Hematopoietic multipotent progenitor cell treated with erythropoietin and hydrocortisone succinate and interleukin-3 and kit ligand, for 15 days (in vitro differentiated cells): ENCODE measurements at places on chromosomes 1 and 21.
A peak's percentile ranks its signal among the peaks of the same experiment; 100 is the strongest.

DNA sequence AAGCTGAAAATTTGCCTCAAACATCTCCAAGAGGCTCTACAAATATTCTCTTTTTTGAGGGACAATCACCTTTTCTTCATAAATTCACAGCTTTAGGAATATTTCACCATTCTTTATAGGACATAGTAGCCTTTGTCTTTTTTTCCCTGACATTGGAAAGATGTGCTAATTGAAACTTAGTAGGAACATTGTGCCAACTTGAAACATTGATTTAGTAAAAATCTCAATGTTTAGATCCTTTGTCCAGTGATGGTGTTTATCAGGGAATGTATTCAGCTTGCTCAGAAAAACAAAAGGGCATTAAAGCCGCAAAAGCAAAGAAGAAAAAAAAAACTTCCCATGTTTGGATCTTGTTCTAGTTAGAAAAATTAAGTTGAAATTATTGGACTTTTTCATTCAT, 52.1 kb downstream of the DPT start:
- DNase-seq: no peak

GRCh38 chr1:194959795-194960194, 1648.4 kb downstream of the KCNT2 start:
- no peak for DNase-seq

DNA sequence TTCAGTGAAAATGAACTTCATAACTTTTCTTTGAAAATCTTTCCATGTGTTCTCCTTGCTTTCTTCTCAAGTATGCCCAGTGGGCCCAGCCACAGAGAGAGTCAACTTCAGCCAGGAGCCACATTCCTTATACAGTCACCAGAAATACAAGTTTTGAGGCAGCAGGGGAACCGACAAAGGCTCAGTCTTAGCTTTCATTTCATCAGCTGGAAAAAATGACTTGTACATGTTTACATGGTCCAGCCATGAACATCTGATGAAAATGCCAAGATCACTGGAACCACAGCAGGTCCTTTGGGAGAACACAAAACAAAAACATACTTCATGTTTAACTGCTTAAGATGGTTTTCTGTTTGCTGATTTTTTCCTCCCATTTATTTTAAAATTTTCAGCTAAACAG, 72.5 kb downstream of the SYDE2 start:
- DNase-seq: no peak

- no peak for DNase-seq
These were observed 10.3 kb downstream of the LIX1L start for GRCh38 chr1:145947551-145947950.

- DNase-seq: no peak
These were observed 3.8 kb downstream of the COLGALT2 start for GRCh38 chr1:184033711-184034167.

DNA sequence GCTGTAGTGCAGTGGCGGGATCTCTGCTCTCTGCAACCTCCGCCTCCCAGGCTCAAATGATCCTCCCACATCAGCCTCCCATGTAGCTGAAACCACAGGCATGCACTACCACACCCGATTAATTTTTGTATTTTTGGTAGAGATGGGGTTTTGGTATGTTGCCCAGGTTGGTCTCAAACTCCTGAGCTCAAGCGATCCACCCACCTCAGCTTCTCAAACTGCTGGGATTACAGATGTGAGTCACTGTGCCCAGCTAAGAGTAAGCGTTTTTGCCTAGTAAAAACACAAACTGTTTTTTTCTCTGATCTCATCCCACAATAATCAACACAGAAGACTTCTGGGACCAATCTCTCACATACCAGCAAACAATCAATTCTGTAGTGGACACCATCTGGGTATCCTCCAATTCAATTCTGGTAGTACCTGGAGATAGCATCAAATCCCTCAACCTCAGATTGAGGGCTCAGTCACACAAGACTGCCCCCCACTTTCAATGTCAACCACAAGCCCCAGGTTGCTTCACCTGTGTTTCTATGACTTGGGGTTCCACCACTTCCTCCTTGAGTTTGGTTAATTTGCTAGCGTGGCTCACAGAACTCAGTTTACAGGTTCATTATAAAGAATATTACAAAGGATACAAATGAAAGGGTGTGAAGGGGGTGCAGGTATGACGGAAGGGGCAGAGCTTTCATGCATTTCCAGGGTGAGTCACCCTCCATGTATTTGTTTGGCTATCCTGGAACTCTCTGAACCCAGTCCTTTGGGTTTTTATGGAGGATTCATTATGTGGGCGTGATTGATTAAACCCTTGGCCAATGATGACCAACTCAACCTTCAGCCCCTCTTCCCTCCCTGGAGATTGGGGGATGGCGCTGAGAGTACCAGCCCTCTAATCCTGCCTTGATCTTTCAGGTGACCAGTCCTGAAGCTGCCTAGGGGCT, 40.0 kb upstream of the RHOU start:
- DNase-seq: no peak

DNA sequence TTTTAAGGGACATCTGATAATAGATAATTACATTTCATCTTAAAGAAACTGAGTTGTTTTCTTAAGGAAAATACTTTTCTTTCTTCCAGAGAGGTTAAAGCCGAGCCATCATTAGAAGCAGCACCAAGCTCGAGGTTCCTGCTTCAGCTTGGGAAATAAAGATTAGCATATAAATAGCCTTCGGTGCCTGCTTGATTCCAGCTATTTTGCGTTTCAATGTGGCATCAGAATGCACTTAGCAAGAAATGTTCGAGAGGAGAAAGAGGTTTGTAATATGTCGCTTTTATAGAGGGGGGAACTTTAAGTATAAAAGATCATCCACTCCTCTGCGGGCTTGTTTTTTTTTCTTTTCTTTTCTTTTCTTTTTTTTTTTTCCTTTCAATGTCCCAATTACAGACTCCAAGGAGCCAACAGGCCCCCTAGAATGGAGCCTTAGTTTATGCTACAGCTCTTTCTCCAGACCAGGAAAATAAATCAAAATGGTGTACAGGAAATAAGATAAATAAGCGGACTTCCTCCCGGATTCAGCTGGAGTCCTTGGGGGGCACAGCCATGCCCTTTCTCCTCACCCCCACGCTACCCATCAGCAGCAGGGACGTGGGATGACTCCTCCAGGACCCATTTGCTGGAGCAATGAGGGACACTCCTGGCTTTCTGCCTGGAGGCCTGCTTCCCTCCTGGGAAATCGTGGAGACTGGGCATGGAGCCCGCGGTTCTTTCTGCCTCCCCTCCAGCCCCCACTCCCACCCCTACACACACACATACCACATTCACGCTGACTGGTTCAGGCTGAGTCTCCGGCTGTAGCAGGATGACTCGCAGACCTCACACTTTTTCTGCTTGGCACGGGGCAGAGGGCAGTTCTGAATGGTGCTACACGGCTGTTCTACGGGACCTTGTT, 131.6 kb downstream of the RRAGC start:
- no peak for DNase-seq

DNA sequence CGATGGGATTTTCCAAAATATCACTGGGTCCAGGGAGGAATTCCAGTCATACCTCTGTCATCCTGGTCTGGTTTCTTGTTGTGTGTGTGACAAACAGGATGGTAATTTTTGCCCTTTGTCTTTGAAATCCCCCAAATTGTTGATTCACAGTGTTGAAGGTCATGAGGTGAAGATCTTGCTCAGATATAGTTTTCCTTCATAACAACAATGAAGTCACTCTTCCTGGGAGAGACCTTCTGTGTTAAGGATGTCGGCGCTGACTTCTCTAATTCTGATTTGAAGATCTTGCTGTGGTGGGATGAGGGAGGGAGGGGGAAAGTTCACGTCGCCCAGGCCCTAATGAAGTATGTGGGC, 32.2 kb upstream of the MPZL1 start:
- DNase-seq: no peak

DNA sequence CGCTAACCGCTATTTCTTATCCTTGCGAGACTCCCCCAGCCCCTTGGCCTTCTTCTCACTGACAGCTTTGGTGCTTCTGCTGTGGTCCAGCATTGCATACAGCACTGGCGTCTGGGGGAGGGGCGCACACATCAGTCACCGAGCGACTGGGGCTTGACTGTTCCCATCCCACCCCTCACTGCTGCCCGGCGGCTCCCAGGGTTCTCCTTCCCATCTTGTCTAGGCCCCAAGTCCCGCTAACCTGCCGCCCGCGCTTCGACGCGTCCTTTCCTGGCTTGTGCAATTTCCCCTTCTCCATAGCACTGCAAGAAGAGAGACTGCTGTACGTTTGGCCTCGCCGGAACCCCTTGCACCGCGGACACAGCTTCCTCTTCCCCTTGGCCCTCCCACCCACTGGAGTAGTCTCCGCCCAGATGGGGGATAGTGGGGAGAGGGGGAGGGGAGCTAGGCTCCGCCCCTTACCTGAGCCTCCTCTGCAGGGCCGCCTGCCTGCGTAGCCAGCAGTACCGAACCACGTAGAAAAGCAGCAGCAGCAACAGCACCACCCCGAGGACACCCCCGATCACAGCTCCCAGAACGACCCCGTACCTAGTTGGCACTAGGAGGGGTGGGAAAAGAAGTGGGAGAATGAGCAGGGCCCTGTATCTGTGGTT, 3.8 kb downstream of the MPZ start:
- DNase-seq: peak; percentile 24

DNA sequence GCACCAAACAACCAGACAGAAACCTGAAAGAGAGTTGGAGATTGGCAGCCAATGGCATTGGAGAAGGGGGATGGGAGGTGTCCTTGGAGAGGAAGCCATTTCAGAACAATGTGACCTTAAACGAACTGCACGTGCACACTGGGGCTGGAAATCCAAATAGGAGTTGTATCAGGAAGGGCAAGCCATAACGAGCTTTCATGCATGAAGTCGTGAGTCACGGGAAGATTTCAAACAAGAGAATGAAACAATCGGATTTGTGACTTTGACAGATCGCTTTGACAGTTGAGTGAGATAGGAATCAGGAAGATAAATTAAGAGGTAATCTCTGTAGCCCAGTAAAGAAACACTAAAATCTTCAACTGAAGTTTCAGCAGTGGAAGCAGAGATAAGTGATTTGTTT, 445.8 kb upstream of the ZP4 start:
- no peak for DNase-seq

DNA sequence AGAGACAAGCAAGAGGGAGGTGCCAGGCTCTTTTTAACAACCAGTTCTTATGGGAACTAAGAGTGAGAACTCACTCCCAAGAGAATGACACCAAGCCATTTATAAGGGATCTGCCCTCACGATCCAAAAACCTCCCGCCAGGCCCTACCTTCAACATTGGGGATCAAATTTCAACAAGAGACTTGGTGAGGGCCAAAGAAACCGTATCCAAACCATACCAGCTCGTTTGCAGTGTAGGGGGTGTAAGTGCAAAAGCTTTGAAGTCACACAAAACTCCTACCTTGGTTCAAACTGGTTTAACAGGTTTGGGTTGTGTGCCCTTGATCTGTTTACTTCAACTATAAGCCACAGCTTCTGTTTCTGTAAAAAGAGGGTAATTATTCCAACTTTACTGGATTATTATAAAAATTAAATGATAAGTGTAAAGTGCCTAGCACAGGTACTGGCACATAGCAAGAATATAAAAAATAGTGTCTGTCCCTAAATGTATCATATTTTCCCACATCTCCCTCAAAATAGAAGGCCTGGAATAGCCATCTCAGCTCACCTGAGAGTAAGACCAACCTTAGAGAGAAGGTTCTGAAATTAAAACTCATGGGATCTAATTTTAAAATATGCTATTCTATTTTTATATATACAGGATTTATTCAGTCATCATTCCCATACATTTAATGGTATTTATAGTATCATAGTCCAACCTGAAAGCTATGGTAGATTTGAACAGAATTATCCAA, 7.0 kb upstream of the USP25 start:
- no peak for DNase-seq

GRCh38 chr1:113219377-113219776, 146.4 kb downstream of the LRIG2 start:
- no peak for DNase-seq

DNA sequence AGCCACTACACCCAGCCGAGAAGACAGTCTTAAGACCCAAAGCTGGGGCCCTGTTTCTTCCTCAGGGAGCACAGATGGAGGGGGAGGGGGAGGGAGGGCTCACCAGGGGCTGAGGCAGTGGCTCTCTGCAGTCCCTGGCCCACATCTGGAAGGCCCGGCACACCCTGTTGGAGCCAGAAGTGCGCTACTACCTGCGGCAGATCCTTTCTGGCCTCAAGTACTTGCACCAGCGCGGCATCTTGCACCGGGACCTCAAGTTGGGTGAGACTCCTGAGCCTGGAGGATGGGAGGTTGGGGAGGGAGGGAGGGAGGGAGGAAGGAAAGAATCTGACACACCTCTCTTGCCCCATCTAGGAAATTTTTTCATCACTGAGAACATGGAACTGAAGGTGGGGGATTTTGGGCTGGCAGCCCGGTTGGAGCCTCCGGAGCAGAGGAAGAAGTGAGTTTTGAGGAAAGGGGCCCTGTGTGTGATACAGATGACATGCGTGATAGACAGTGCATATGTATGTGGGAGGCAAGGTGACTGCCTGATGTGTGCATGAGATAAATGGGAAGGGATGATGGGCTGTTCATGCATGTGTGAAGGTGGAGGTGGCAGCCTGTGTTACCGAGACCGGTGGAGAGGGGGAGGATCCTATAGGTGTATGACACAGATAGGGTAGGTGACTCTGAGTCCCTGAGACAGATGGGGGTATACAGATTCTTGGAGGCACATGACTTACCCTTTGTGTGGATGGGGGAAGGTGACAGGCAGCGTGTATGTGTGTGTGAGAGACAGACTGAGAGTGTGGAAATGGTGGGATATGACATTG, 1.5 kb downstream of the PLK3 start:
- no peak for DNase-seq

GRCh38 chr1:161227196-161227871, 1.5 kb downstream of the TOMM40L start:
- peak; percentile 86 for DNase-seq

GRCh38 chr1:41280202-41281032, 38.3 kb upstream of the SCMH1 start:
- DNase-seq: no peak

DNA sequence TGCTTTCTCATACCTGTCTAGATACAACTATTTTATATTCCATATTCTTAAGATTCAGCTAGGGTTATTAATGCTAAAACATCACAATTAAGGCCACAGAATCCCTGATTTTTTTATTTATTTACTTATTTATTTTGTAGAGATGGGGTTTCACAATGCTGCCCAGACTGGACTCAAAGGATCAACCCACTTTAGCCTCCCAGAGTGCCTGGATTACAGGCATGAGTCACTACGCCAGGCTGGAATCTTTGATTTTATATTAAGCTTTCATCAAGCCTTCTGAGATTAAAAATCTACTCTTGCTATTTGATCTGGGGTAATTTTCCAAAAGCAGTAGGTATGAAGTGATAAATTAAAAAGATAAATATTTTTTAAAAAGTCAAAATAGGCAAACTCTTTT, 38.9 kb downstream of the MCOLN2 start:
- DNase-seq: no peak

- no peak for DNase-seq
These were observed 277.6 kb upstream of the RUNX1 start for GRCh38 chr21:35326677-35327076.

GRCh38 chr1:236429715-236430274, 35.7 kb downstream of the EDARADD start:
- no peak for DNase-seq
